Liver (tissue), 10 donors: ENCODE measurements at places on chromosomes 2 and 18. TPM values are rescaled to one million over a fixed set of nuclear protein-coding genes. Genes with fewer than 3 reads are reported as not detected.

Gene CSRNP3
- polyA plus RNA-seq: 1.8 TPM

DNA sequence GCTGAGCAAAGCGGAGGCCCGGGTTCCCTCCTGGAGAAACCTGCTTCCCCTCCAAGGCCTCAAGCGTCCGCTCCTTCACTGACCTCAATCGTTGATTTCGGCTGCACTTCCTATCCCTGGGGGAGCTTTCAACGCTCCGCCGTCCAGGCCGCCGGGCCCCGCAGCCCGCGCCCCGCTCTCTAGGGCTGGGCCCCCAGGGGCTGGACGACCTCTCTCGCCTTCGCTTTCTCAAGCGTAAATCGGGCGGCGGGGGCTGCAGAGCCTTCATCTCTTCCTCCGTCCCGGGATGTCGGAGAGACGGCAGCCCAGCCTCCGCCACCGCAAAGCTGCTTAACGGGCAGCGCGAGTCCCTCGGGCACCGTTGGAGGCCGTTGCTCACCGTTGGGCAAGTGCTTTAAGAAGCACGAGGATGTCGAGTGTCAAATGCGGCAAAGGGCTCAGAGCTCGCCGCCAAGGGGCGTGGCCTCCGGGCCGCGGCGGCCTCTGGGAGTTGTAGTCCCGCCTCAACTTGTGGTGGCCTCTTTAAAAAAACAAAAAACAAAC lies 8.5 kb downstream of the HES6 start:
- peaks cover 11% of the 10 kb centered on the region for H3K4me1 ChIP-seq
- peak overlapping the region; percentile 47 for H3K4me3 ChIP-seq
- H3K36me3 ChIP-seq: no peaks in the 10 kb centered on the region
- no peaks in the 10 kb centered on the region for H3K27me3 ChIP-seq

GRCh38 chr2:46909771-46910419 lies 5.7 kb downstream of the MCFD2 start:
- no peak overlapping the region for H3K27ac ChIP-seq
- H3K36me3 ChIP-seq: peaks cover 47% of the 10 kb centered on the region
- peaks cover 4% of the 10 kb centered on the region for H3K4me1 ChIP-seq
- DNase-seq: no peak
- no peaks in the 10 kb centered on the region for H3K27me3 ChIP-seq
- no peak overlapping the region for H3K4me3 ChIP-seq

DNA sequence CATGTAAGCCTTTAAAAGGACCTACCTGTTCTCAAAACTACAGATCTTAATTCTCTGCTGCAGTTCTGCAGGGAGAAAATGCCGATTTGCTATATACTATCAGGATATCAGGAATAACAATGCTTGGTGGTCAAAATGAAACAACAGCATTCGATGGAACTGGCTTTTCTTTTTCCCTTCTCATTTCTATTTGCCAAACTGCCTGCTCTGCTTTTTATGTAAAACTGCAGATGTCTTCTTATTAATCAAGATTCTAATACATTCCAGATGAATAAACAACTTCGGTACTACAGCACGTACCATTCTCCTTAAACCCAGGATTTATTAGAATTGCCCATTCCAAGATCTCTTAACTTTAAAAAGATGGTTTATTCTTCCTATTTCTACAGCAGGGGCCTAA lies 100.9 kb downstream of the ZNF521 start:
- H3K36me3 ChIP-seq: no peaks in the 10 kb centered on the region
- no peaks in the 10 kb centered on the region for H3K27me3 ChIP-seq
- no peaks in the 10 kb centered on the region for H3K4me1 ChIP-seq
- H3K27ac ChIP-seq: no peak overlapping the region
- no peak for DNase-seq

DNA sequence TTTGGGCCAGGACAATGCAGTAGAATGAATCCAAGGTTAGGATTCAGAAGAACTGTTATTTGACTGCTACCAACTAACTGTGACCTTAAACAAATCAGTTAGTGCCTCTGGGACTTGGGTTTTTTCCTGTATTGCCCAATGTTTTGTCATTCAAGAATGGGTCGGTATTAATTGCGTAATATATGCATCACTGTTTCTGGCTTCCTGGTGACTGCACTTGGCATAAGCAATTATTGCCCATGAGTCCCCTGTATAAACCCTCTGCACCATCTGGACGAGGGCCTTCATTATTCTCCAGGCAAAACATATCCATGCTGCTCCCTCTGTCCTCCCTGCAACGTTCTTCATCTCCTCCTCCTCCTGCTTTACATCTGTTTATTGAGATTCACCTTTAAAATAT lies 255.8 kb upstream of the LRRTM1 start:
- H3K27ac ChIP-seq: no peak overlapping the region
- DNase-seq: no peak
- H3K36me3 ChIP-seq: no peaks in the 10 kb centered on the region
- H3K4me1 ChIP-seq: no peaks in the 10 kb centered on the region
- no peaks in the 10 kb centered on the region for H3K27me3 ChIP-seq

Gene KCNF1
- polyA plus RNA-seq: not detected

DNA sequence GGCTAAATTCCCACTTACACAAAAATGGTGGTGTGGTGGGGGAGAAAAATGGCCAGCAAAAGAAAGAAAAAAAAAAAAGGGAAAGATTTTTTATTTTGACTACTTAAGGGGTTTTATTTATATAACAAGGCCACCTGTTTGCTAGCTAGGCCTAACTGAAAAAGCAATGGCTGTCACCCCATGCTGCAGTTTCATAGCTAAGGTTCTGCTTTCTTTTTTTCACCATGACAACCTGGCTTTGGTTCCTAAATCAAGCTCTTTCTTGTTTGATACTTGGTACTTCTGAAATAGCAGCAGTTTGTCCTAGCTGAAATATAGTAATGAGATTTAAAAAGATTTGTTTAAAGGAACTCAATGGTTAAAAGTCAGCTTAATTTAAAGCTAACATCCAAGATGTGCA lies 433.2 kb upstream of the MEX3C start:
- H3K27me3 ChIP-seq: no peaks in the 10 kb centered on the region
- DNase-seq: no peak
- no peaks in the 10 kb centered on the region for H3K4me1 ChIP-seq
- H3K4me3 ChIP-seq: no peak overlapping the region
- H3K27ac ChIP-seq: no peak overlapping the region
- no peaks in the 10 kb centered on the region for H3K36me3 ChIP-seq

DNA sequence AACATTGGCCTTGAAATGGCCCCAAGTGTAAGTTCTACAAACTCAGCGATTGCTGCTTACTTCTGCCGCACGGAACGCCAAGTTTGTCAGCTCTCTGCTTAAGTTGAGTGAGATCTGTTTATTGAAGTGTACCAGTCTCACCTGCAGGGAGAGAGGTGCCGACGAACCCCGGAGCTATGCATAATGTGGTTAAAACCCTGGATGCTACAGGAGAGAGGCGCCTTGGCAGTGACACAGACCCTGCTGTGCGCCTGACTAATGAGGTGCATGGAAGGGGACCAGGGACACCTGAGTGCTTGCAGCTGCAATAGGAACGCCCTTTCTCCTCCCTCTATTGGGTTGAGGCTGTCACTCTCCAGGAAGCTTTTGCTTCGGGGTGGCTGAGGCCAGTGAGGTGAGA lies 979 bp downstream of the SLC9A2 start:
- no peaks in the 10 kb centered on the region for H3K36me3 ChIP-seq
- DNase-seq: no peak
- no peak overlapping the region for H3K27ac ChIP-seq
- H3K27me3 ChIP-seq: no peaks in the 10 kb centered on the region
- H3K4me3 ChIP-seq: no peak overlapping the region
